ENCODE measurements at places on chromosomes 5 and 9.

DNA sequence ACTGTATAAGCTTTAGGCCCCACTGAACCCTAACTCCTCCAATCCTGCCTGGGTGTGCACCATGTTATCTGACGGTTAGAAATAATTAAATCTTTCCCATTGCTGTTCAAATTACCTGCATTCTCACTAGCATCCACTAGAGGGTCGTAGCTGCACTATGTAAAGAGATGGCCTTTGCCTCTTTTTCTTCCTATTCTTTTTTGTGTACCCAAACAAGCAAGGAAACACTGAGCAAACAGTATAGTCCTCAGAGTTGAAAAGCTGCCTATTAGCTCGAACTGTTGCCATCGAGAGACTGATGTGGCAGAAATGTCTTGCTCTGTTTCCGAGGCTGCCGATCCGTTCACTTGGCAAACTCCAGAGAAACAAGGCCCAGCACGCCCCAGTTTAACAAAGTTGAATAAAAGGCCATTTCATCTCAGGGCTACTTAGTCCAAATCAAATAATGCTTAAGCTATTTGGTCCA is 163.8 kb upstream of the TRPM3 start:
- no peak for DNase-seq

- no peak for DNase-seq
These were observed 275.2 kb downstream of the CWC27 start for GRCh38 chr5:65043843-65044359.

DNA sequence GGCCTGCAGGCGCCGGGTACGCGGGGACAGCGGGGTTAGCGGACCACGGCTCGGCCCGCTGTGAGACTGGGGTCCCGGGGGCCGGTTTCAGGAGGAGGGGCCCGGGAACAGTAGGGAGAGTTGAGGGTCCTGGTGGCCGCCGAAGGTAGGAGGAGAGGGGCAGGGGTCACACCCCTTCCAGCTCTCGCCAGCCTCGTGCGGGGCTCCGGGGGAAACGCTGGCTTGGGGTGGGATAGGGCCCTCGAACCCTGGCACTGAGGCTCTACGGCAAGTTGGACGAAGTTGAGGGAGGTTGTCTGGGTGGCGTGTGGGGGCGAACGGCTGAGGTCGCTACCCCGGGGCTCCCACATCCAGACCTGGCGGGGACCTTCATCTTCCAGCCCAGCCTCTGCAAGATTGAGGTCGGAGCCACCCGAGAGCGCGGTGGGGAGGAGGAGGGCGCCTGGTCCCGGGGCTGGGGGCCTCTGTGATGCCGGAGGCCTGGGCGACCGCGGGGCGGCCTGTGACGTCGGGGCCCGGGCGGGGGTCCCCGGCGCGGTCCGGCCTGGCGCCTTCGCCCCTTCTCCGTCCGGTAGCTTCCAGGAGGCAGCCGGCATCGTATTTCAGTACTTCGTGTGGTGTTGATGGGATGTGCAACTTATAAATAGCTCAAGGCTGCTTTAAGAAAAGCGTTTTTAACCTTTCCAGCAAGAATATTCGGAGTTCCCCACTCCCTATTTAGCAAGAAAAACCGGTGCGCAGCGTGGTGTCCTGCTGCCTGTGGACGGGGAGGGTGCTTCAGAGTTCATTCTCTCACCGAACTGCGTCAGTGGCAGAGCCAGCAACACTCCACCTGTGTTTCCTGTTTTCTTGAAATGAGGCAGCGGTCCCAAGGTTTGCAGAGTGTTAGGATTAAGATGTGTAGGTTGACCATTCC is 902 bp downstream of the HABP4 start:
- no peak for DNase-seq

DNA sequence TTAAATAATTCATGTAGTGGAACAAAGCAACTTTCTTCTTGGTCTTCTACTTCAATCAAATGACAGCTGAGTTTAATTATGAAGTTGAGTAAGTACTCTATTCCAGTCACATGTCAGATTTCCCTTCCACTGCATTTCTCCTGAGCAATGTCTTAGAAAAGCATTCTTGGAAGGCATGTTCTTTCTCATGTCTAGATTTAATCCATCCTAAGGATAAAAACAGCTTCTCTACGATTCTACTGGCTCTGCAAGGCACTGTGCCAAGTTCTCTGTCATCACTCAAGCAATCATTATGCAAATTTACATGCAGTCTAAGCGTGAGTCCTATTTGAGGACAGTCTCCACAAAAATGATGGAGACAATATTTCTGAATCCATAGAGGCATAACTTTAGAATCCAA is 142.4 kb downstream of the YIPF5 start:
- DNase-seq = no peak

DNA sequence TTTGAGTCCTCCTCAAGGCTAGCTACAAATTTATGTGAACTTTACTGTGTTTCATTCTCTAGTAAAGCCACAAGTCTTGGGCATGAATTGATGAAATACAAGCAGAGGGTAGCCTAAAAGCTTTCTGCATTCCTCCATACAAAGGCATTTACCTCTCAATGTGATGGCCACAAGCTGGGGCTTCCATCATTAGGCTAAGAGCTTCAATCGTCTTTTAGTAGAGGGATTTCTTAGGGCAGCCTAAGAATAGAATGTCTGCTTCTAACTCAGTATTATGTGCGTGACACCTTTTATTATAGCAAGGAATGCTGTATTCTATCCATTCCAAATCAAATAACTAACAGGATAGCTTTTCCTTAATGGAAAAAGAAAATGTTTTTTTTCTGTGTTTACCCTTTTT is 3.7 kb downstream of the PLAC8L1 start:
- DNase-seq = no peak

DNA sequence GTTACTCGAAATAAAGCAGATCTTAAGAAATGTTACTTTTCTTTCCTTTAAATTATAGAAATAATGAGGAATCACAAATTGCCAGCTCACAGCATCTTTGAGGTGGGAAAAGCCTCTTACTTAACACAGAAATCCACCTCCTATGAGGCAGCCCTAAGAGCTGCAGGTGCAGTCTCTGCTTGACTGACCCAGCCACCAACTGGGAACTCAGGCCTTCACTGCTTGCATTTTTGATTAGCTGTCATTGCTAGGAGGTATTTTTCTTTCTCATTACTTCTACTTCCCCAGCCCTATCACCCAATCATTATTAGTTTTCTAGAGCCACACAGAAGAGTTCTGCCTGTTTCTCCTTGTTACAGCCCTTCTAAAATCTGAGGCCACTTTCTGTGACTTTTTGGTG is 416.5 kb upstream of the KLF4 start:
- no peak for DNase-seq

All from RWPE2 (cell line).